ENCODE measurements at places on chromosomes 6 and 20. TPM values are rescaled to one million over a fixed set of nuclear protein-coding genes. Genes with fewer than 3 reads are reported as not detected.

- no peaks in the 10 kb centered on the region for H3K4me1 ChIP-seq
- H3K4me3 ChIP-seq, result no peak overlapping the region
- H3K36me3 ChIP-seq, result no peaks in the 10 kb centered on the region
- H3K27me3 ChIP-seq, result no peaks in the 10 kb centered on the region
- no peak for DNase-seq
These were observed 154.0 kb downstream of the TSHZ2 start for GRCh38 chr20:53126185-53126584.

DNA sequence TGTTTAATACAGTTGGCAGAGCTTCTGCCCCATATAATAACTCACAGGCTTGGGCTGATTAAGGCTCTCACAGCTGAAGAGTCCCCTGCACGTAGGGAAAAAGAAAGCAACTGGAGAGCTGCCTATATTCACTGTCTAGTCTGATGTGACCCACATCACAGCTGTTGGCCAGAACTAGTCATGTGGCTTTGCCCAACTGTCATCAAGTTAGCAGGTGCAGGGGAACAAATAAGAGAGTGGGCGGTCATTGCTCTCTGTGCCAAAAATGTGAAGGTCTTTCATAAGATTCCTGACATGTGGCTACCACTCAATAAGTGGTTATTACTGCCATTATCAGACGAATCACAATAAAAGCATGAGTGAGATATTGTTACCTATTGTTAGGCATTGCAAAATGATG is 665.2 kb downstream of the DOK5 start:
- no peak overlapping the region for H3K4me3 ChIP-seq
- no peaks in the 10 kb centered on the region for H3K4me1 ChIP-seq
- no peaks in the 10 kb centered on the region for H3K36me3 ChIP-seq
- H3K27me3 ChIP-seq, result no peaks in the 10 kb centered on the region
- H3K27ac ChIP-seq, result no peak overlapping the region
- no peak for DNase-seq

MOG gene
- not detected for total RNA-seq

GRCh38 chr6:35197196-35197595 is 16.6 kb upstream of the SCUBE3 start:
- H3K27ac ChIP-seq, result no peak overlapping the region
- no peaks in the 10 kb centered on the region for H3K27me3 ChIP-seq
- no peak for DNase-seq
- no peak overlapping the region for H3K4me3 ChIP-seq

GRCh38 chr20:39897781-39898466 is 791.1 kb downstream of the MAFB start:
- peaks cover 3% of the 10 kb centered on the region for H3K36me3 ChIP-seq
- H3K4me1 ChIP-seq, result peaks cover 47% of the 10 kb centered on the region
- no peak overlapping the region for H3K27ac ChIP-seq
- DNase-seq, result no peak
- H3K27me3 ChIP-seq, result no peaks in the 10 kb centered on the region
- no peak overlapping the region for H3K4me3 ChIP-seq

DNA sequence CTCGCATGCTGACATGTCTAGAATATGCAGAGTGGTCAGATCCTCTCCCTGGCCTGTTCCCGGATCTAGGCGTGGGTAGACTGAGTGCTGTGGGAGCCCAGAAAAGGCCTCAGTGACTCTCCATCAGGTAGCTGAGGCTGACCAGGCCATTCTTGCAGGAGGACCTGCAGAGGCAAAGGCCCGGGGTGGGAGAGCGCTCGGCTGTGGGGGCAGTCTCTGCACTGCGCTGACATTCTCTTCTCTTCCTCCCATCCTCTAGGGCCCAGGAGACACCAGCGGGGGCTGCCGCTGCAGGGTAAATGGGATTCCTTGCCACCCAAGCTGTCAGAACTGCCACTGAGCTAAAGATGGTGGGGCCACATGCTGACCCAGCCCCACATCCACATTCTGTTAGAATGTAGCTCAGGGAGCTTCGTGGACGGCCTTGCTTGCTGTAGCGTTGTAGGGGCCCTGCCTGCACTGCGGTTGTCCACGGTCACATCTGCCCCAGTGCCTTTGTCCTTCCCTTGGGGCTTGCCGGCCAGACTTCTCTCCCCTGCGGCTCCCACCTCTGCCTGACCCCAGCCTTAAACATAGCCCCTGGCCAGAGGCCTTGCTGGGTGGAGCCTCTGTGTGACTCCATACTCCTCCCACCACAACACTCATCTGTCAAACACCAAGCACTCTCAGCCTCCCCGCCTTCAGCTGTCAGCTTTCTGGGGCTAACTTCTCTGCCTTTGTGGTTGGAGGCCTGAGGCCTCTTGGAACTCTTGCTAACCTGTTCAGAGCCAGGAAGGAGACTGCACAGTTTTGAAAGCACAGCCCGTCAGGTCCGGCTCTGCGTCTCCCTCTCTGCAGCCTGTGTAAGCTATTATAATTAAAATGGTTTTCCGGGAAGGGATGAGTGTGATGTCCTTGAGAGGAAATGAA is 22.2 kb downstream of the RBCK1 start:
- no peak overlapping the region for H3K4me3 ChIP-seq
- no peaks in the 10 kb centered on the region for H3K4me1 ChIP-seq
- H3K36me3 ChIP-seq, result peaks cover 12% of the 10 kb centered on the region
- no peak overlapping the region for H3K27ac ChIP-seq
- H3K27me3 ChIP-seq, result no peaks in the 10 kb centered on the region

GRCh38 chr6:166774770-166775169 is 147.7 kb upstream of the RPS6KA2 start:
- H3K4me3 ChIP-seq, result no peak overlapping the region
- no peaks in the 10 kb centered on the region for H3K4me1 ChIP-seq
- H3K36me3 ChIP-seq, result no peaks in the 10 kb centered on the region
- H3K27me3 ChIP-seq, result peaks cover 19% of the 10 kb centered on the region
- DNase-seq, result peak; percentile 36

FKBP1C gene
- 0.55 TPM for total RNA-seq

GRCh38 chr20:33785503-33785902 is 25.6 kb upstream of the CHMP4B start:
- no peaks in the 10 kb centered on the region for H3K36me3 ChIP-seq
- peaks cover 14% of the 10 kb centered on the region for H3K4me1 ChIP-seq
- H3K4me3 ChIP-seq, result no peak overlapping the region
- H3K27ac ChIP-seq, result no peak overlapping the region
- H3K27me3 ChIP-seq, result no peaks in the 10 kb centered on the region
- no peak for DNase-seq

DNA sequence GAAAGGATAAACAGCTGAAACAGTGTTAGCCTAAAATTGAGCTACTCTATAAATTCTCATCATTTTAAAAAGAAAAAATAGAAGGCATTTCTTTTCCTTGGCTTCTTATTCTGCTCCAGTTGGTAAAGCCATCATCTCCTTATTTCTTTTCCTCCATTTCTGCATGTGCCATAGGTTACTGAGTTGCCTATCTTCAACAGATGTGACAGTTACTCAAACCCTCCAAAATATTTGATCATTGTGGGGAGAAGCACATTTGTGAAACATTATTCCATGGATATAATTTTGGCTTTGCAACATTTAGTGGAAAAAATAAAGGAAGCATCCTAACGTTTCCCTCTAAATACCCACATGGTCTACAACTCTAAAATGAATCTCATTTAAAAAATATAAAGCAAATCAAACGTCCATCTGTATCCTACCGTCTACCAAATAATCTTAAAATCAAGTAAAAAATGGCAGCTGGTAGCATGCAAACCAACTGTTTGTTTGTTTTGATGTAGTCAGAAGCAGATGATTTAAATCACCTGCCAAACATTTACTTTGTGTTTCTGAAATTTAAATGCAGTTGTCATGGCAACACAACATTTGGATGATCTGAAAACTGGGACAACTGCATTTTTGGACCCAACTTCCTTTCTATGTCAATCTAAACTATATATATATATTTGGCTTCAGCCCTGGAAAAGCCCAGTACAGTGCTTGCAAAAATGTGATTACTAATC is 16.8 kb upstream of the SNX9 start:
- peaks cover 27% of the 10 kb centered on the region for H3K4me1 ChIP-seq
- H3K4me3 ChIP-seq, result no peak overlapping the region

MCHR2 gene
- total RNA-seq, result not detected

SPINT4 gene
- total RNA-seq, result not detected

FAM217A gene
- not detected for total RNA-seq

DNA sequence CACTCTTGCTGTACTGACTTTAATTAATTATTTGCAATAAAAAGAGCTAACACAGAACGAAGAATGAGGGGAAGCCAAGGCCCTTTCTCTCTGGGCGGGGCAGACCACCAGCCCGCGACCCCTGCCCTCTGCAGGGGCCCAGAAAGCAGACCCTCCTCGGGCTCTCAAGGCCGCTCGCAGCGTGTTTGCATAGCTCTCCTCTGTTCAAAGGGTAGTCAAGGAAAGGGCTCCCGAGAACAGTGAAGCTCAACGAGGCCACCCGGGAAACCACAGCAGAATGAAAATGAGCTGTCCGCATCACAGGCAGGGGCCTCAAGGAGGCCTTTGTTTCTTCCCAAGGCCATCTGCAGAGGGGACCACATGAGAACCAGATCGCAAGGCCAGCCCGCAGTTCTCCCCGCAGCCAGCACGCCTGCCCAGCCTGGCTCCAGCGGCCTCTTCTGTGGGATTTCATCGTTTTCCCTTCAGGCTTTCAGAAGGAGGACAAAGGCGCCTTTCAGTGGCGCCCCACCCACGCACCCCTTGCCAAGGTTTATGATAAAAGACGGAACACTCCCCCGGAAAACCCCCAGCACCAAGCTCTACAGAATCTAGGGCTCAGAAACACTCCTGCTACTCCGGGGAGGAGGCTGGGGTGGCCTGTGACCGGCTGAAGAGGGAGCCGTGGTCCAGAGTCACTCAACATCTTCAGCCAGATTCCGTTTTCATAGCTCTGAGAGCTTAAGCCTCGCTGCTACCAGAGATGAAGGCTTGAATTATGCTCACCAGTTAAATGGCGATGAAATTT is 25.3 kb downstream of the ACSS1 start:
- peaks cover 14% of the 10 kb centered on the region for H3K27me3 ChIP-seq
- no peak overlapping the region for H3K27ac ChIP-seq
- no peak overlapping the region for H3K4me3 ChIP-seq
- no peak for DNase-seq

GRCh38 chr20:50695135-50695872 is 4.0 kb upstream of the RIPOR3 start:
- no peak for DNase-seq
- no peaks in the 10 kb centered on the region for H3K36me3 ChIP-seq
- peaks cover 48% of the 10 kb centered on the region for H3K27me3 ChIP-seq
- H3K27ac ChIP-seq, result no peak overlapping the region
- no peak overlapping the region for H3K4me3 ChIP-seq

- H3K36me3 ChIP-seq, result no peaks in the 10 kb centered on the region
- peaks cover 18% of the 10 kb centered on the region for H3K4me1 ChIP-seq
- no peak for DNase-seq
These were observed 71.3 kb upstream of the TINAG start for GRCh38 chr6:54236984-54237383.

- H3K27ac ChIP-seq, result no peak overlapping the region
- no peak overlapping the region for H3K4me3 ChIP-seq
- DNase-seq, result no peak
- no peaks in the 10 kb centered on the region for H3K36me3 ChIP-seq
These were observed 22.1 kb upstream of the RALGAPA2 start for GRCh38 chr20:20734475-20734948.

DNA sequence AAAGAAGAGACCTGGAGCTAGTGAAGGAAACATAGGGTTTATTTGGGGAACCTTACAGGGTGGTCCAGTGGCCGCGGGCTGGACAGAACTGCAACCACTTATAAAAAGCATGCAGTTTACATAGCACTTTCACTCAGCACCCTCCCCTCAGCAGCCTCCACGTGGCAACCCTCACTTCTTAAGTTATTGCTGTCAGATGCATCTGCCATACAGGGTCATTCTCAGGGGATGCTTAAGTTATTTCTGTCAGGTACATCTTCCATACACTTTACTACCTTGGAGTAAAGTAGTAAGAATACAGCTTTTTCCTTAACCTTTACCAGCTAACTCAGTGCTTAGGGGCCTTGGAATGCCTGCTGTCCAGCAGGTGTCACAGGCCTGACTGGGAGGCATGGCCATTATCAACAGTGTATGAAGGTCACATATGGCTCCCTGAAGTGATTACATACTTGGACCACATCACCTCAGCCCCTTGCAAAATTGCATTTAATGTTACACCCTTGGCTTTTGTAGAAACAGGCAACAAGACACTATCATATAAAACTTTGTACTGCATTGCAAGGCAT is 2.0 kb upstream of the NOL7 start:
- DNase-seq, result no peak
- H3K27ac ChIP-seq, result no peak overlapping the region

FRK gene
- total RNA-seq, result 0.05 TPM

DNA sequence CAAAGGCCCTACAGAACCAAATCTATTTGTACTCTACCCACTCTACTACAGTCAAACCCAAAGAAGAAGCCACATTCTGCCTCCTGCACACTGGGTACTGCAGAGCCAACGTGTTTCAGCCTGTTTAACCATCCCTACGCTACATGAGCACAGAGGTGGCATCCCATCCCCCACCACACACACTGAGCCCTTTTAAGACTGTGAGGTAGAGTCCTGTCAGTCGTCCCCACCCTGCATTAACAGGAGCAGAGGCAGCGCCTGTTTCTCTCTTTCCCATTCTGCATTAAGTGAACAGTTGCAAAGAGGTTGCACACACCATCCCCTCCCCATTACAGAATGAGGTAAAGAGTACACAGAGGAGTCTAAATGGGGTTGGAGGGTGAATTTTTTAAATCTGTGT is 5.2 kb upstream of the RSPH4A start:
- H3K27me3 ChIP-seq, result peaks cover 34% of the 10 kb centered on the region
- no peak for DNase-seq
- H3K27ac ChIP-seq, result no peak overlapping the region
- H3K4me1 ChIP-seq, result peaks cover 2% of the 10 kb centered on the region
- no peak overlapping the region for H3K4me3 ChIP-seq
- no peaks in the 10 kb centered on the region for H3K36me3 ChIP-seq

GRCh38 chr6:31686483-31686882 is 5.6 kb upstream of the LY6G5C start:
- H3K4me1 ChIP-seq, result peaks cover 2% of the 10 kb centered on the region
- DNase-seq, result no peak
- no peak overlapping the region for H3K27ac ChIP-seq
- H3K4me3 ChIP-seq, result no peak overlapping the region
- peaks cover 27% of the 10 kb centered on the region for H3K36me3 ChIP-seq

MTRF1L gene
- total RNA-seq, result 16.9 TPM

DNA sequence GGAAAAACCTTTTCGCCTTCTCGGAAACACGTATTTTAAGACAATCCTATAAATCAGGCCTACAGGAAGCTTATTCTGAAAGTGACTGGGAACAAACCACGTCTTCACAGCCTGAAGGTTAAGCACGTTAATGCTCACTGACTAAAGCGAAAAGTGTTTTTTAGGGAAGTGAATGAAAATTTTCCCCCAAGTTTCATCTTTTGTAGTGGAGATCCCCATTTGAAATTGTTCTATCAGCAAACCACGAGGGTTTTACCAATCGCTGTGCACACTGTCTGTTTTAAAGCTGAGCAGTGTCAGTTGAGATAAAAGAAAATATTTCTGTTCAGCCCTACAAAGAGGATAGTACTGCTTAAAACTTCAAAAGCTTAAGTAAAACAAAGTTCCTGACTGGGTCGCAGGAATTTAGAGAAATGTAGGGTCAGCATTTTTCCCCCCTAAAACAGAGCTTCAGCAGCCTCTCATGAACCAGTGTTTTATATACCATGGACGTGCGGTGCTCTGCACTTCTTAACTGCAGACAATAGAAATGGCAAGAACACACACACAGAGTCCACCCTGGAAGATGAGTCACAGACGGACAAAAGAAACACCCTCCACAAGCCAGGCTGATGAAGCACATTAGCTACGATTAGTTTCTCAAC is 34.9 kb downstream of the SLC22A23 start:
- no peaks in the 10 kb centered on the region for H3K27me3 ChIP-seq
- peaks cover 33% of the 10 kb centered on the region for H3K4me1 ChIP-seq

LAMA4 gene
- total RNA-seq, result 220 TPM

PNPLA1 gene
- not detected for total RNA-seq
